Midbrain (tissue), 1 donor: ENCODE measurements at places on chromosomes 2 and 18.

- no peak for DNase-seq
Observed at GRCh38 chr2:241399941-241400922, 44.1 kb downstream of the FARP2 start.

DNA sequence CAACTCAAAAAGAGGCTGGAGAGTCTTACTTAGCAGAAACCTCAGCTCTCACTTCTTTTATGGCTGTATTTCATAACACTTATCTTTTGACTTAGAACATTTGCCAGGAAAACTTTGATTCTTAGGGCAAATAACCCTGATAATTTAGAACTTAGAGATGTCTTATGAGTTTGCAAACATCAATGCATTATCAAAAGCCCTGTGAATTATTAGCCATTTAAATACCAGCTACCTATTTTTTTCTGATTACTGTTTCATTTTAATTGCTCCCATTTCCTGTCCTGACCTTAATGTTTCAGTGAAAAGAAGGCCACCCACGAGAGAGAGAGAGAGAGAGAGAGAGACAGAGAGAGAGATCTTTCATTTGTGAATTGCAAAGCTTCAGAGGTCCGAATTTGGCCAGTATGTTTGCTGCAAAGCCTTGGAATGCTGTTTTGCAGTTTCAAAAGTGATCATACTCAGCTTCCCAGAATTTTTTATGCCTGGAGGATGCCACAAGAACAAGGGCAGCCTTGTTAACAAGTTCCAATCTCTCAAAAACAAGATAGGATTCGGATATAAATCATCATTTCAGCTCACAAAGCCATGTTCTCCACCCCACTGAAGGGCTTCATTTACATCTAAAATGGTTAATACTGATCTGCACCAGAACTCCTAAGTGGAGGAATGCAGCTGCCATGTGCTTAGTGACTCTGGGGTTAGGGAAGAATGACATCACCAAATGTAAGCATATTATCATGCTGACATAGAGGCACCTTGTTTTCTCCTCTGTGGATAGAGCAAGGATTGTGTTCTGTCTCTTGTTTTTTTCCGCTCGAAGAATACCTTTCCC is 478.2 kb downstream of the ARHGAP15 start:
- DNase-seq, result no peak

GRCh38 chr2:15142069-15142689 is 419.0 kb downstream of the NBAS start:
- no peak for DNase-seq

GRCh38 chr2:152405206-152406118 is 70.5 kb downstream of the FMNL2 start:
- no peak for DNase-seq

- peak; percentile 60 for DNase-seq
Observed at GRCh38 chr18:53411511-53411910, 813.0 kb downstream of the MBD2 start.
